ENCODE measurements at places on chromosomes 12 and 14.

DNA sequence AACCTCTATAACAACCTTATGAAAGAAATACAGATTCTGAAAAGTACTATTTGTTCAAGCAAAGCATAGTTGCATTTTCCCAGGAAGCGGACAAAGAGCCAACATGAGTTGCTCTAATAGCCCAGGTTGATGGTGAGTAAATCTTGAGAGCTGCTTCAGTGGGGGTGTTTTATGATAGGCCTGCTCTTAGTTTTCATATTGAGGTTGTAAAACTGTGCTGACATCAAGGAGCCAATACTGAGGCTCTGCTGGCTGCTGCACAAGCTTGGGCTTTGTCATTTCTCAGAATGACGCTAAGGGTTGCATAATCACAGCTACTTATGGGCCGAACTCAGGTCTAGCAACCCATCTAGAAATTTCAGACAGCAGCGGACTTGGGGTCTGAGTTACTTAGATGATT, 11.5 kb downstream of the TBC1D30 start:
- DNase-seq = no peak

DNA sequence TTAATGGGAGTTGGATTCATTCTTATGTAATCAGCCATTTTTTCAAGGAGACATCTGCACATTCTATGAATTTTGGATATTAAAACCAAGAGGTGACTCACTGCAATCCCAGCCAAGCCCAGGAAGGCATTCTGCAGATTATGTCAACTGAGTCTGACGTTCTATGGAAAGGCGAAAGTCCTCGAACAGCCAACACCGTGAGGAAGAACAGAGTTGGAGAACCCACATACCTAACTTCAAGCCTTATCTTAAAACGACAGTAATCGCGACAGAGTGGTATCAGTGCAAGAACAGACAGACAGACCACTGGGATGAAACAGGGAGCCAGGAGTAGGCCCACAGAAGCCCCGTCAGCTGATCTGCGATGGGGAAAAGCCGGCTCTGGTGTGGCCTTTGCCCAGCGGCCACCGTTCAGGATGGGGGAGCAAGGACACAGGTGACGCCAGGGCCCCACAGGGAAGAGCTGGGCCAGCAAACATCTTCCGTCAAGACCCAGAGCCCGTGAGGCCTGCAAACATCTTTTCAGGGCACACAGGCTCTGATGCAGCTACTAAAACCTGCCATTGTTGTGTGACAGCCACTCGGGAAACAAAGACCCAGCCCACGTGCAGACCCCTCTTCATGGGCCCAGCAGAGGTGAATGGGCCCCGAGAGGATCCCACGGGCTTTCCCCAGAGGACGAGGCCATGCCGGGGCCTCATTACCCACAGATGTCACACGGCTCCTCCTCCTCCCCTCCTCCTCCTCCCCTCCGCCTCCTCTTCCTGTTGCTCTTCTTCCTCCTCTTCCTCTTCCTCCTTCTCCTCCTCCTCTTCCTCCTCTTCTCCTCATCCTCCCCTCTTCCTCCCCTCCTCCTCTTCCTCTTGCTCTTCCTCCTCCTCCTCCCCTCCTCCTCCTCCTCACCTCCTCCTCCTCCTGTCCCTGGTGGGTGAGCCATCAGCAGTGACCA, 277.6 kb downstream of the ADGRD1 start:
- DNase-seq = no peak

DNA sequence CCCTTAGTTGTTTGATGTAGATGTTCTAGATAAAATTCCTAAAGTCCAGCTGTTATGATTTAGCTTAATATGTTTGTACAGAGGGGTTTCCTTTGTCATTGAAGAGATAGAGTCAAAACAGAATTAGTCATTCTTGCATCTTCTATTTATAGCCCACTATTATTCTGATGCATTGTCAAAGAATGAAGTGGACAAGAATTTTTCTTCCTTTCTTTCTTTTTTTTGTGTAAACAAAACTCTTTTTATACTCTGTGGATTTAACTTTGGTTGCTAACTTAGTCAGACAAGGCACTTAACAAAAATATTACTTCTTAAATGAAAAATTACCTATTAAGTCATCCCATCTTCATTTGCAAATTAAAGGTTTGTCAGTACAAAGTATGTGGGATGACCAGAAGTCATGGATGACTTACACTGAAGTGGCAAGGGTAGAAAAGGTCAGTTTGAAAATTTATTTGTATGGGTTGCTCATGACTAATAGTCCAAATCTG, 215.6 kb upstream of the DDHD1 start:
- peak; percentile 26 for DNase-seq

DNA sequence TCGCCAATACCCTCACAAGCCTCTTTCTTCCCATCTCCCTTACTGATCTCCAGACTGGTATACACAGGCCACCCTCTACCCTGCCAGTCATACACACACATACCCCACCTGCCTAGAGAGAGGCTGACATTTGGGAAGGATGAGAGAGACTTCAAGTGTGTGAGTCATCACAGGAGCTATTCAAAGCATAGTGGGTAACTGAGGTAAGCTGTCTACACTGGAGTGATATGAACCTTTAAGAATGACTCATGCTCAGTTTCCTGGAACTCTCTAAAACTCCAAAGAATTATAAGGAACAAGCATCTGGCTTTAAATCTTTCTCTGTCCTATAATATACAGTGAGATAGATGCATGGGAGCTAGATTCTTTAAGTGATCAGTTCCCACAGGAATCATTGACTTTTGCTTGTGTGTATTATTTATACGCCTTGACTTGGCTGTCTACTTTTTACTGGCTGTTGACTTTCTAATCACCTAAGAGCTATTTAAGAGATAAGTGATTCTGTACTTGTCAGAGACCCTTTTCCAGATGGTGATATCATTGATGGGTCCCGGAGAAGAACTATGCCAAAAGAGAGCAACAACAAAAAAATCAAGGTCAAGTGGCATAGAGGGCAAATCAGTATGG, 5.8 kb downstream of the IGF1 start:
- no peak for DNase-seq

- peak; percentile 2 for DNase-seq
Measured at GRCh38 chr14:32311294-32312009, 17.6 kb upstream of the AKAP6 start.

DNA sequence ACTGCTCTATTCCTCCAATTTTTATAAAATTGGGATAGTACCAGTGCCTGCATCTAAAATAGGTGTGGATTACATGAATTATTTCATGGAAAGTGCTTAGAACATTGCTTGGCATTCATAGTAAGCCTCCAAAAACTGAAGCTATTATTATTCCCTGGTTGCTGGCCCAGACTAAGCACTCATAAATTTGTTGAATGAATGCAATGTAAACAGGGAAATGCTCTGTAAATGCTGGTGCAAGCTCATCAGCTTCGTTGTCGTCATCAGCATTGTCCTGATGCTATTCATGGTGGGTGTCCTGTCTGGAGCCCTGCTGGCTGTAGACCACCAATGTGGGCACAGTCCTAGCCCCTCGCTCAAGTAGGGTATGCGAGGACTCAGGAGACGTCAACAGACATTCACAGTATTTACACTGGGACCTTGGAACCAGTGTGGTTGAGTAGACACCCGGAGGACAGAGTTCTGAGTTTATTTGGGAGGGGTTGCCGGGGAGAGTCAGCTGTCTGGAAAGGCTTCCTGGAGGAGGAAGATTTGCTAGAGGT, 16.5 kb downstream of the BDKRB2 start:
- peak; percentile 44 for DNase-seq
